ENCODE measurements at places on chromosomes 11 and 22.

DNA sequence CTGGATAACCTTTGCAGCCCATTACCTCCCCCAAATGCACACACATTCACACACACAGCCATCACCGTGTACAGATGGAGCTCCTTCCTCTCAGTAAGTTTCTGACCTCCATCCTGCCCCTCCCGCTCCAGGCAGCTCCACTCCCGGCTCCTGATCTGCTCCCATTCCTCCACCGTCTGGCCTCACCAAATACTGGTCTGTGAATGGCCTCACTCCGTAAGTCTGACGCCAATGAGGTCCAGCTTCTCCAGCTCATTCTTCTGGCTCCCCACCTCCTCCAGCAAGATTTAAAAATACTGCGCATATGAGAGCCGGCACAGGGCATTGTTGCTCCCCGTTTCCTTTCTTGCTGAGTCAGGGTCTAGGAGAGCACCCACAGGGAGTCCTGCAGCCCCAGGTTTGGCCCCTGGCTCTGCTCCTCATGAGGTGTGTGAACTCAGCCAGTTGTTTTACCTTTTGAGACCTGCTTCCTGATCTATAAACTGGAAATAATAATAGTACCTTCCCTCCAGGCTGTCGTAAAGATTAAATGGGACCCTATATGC lies 14.0 kb upstream of the TUB start:
- no peak for DNase-seq

- DNase-seq: no peak
Measured at GRCh38 chr11:111730871-111731591, 35.2 kb downstream of the PPP2R1B start.

GRCh38 chr11:17898782-17899181 lies 114.1 kb downstream of the SERGEF start:
- DNase-seq: no peak

DNA sequence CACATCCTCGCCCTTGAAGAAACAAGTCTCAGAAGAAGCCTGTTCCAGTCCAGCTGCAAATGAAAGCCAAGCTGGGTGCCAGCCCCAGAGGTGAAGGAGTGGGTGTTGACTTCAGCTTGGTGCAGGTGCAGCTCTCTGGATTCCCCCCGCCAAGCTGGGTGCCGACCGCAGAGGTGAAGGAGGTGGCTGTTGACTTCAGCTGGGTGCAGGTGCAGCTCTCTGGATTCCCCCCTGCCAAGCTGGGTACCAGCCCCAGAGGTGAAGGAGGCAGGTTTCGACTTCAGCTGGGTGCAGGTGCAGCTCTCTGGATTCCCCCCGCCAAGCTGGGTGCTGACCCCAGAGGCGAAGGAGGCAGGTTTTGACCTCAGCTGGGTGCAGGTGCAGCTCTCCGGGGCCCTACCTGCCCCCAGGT lies 1234.0 kb downstream of the TBC1D22A start:
- no peak for DNase-seq

GRCh38 chr11:128448981-128449713 lies 138.2 kb downstream of the ETS1 start:
- no peak for DNase-seq

- DNase-seq: no peak
Measured at GRCh38 chr11:2929950-2930703, 907 bp upstream of the PHLDA2 start.

DNA sequence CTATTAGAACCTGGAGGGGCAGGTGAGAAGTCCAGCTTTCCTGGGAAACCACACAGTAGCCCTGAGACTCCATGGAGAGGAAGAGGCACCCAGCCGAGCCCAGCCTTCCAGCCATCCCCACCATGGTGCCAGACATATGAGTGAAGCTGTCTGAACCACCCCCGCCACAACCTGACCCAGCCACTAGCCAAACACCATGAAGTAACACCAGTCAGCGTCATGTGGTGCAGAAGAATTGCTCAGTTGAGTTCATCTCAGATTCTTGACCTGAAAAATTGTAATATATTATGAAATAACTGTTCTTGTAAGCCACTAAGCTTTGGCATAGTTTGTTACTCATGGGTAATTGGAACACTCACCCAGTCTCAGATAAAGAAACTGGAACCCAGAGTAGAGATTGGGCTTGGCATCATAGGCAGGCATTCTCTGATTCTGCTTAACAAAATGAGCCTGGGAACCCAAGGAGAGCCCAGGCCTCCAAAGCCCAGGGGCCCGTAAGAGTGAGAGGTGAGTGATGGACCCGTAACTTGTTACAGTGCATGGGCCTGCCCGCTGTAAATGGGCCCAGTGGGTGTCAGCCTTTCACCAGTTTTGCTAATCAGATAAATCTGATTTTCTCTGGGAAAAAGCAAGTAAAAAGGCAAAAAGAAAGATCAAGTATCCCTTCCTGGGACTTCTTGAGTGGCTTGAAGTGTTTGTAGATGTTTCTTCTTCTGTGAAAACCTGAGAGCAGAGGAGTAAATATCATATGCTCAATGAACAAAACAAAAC lies 305.5 kb downstream of the DDX10 start:
- no peak for DNase-seq

DNA sequence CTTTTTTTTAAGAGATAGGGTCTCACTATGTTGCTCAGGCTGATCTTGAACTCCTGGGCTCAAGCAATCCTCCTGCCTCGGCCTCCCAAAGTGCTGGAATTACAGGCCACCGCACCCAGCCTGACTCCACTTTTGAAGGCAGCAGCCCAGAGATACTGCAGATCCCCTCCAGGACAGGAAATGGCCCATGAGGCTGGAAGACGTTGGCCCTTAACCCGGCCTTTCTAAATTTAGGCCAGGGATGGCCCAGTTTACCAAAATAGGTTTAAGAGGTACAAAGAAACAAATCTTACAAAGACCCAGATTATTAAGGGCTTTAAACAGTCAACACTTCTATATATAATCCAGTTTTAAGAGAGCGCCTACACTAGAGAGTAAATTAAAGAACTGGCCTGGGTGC lies 32.2 kb downstream of the CPT1A start:
- no peak for DNase-seq

DNA sequence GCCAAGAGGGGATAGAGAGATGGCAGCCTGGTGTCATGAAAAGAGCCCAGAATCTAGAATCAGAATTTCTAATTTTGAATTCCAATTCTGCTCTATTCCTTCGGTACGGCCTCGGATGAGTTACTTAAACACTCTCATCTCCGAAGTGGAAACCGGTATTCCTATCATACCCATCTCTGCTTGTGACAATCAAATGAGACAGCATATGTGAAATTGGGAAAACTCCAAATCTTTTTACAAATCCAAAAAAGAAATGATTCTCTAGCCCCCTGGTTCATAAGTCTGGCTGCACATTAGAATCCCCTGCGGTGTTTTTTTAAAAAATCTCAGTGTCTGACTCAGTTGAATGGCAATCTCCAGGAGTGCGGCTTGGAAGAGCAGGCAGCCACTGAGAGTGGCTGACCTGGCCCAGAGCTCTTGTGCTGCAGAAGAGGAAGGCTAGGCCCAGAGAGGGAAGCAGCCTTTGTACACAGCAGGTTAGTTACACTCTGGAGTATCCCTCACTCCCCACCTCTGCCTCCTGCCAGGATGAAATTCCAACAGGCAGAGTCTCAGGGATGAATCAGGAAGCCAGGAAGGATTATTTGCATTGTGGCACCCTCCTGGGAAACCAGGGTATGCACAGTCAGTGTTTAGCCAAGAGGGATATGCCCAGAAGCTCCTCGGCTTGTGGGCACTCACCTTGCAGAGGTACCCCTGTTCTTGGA lies 93.6 kb upstream of the ISX start:
- DNase-seq: no peak

DNA sequence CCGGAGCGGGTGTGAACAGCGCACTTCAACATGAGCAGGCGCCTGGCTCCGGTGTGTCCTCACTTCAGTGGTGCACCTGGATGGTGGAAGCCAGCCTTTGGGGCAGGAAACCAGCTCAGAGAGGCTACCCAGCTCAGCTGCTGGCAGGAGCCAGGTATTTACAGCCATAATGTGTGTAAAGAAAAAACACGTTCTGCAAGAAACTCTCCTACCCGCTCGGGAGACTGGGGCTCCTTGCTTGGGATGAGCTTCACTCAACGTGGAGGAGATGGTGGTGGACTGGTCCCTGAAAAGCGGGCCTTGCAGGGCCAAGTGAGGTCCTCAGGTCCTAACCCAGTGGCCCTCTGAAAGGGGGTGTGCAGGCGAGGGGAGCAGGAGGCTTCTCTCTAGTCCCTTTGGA lies 7.5 kb downstream of the MCAM start:
- DNase-seq: no peak

DNA sequence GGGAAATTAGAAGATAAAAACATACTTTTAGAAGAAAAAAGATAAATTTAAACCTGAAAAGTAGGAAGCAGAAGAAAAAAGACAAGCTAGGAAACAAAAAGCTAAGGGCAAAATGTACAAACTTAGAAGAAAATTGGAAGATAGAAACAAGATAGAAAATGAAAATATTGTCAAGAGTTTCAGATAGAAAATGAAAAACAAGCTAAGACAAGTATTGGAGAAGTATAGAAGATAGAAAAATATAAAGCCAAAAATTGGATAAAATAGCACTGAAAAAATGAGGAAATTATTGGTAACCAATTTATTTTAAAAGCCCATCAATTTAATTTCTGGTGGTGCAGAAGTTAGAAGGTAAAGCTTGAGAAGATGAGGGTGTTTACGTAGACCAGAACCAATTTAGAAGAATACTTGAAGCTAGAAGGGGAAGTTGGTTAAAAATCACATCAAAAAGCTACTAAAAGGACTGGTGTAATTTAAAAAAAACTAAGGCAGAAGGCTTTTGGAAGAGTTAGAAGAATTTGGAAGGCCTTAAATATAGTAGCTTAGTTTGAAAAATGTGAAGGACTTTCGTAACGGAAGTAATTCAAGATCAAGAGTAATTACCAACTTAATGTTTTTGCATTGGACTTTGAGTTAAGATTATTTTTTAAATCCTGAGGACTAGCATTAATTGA lies 1.0 kb downstream of the MALAT1 start:
- no peak for DNase-seq

- peak; percentile 82 for DNase-seq
Measured at GRCh38 chr11:46391578-46392420, at the start of gene CHRM4. Gene CHRM4, minus strand, starts transcription at chr11:46391776. Its CDS starts 5,219 bp downstream, at chr11:46386557.

GRCh38 chr22:29815580-29815979 lies 22.5 kb downstream of the ASCC2 start:
- no peak for DNase-seq

DNA sequence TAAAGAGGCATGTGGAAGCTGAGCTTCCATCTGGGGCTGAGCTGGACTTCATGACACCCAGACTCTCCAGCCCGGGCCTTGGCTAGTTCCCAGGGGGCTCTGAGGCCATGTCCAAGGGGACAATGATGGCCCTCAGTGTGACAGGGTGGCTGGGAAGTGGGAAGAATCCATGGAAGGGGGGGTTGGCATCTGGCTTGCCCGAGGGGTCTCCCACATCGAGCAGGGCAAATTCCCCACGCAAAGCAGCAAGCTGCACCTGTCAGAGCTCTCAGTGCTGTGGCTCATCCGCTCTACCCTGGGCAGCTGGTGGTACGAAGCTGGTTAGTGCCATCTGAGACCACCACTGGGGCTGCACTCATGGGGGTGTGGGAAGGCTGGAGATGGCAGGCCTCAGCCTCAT lies 9.4 kb upstream of the AP1B1 start:
- no peak for DNase-seq

GRCh38 chr22:20423008-20423905 lies 14.4 kb downstream of the SCARF2 start:
- DNase-seq: no peak

- no peak for DNase-seq
Measured at GRCh38 chr11:34599406-34599945, 21.4 kb upstream of the EHF start.

DNA sequence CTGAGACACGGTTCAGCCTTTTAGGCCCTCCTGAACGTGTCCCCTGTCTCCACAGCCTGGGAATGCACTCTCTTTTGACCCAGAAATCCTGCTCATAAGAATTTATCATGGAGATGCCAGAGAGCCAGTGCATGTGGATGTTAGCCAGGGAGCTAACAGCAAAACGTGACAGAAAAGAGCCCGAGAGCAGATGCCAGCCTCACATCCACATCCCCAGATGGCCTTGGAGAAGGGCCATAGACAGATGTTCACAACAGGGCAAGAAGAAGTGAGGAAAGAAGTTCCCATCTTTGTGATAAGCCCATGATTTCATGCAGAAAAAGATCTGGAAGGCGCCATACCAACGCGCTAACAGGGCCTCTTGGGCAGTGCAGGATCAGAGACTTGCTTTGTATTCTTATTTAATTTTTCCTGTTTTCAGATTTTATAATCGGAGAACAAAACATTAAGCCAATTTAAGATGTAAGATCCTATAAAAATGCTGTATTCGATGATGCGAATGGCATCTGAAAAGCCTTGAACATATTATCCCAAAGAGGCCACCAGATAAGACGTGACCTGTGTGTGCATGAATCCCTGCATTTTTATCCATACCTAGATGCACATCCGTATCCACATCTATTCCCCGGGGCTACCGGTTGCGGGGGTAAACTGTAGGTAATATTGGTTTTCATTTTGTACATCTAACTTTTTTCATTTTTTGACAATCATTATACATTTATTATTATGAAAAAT lies 48.7 kb downstream of the IGLL5 start:
- DNase-seq: no peak

DNA sequence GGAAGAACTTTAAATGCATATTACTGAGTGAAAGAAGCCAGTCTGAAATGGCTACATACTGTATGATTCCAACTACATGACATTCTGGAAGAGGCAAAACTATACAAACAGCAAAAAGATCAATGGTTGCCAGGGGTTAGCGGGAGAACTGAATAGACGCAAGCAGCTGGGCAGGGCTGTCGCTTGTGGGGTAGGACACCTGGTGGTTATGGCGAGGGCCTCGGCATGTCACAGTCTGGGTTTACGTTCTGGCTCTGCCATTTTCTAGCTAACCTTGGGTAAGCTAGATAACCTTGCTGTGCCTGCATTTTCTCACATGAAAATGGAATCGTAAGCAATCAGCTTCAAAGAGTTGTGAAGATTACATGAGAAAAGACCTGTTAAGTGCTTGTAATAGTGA lies 55.2 kb upstream of the SYT13 start:
- DNase-seq: no peak

DNA sequence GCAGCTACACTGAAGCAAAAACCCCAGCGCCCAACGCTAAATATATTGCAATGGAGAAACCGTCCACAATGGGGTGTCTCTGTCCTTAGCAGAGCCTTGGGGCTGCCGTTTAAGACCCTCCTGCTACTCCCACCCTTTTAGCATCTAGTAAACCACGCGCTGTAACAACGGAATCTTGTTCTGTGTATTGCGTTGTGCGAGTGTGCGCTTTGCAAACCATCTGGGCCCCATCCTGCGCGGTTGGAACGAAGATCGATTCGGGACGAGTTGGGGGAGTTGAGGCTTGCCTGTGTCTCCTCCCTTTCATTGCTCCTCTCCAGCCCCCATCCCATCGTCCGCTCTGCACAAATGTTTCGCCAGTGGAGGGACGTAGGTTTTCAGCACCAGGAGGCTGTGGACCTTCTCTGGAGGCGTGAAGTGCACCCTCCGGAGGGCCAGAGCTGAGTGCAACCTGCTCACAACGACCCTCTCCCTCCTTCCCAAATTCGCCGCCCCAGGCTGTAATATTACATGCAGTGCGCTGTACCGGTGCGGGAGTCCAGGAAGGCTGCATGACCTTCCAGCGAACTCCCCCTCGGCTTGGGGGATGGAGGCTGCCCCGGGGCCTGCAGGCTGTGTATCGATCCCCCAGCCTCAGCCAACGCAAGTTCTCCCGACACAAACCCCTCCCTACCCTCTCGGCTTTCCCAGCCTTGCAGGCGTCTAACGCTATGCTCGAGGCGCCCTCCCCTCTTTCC lies 1.6 kb upstream of the KMT2A start:
- peak; percentile 58 for DNase-seq

GRCh38 chr22:41656556-41656955 lies 32.1 kb downstream of the SNU13 start:
- no peak for DNase-seq
